ENCODE measurements at places on chromosomes 3 and 15. TPM values are rescaled to one million over a fixed set of nuclear protein-coding genes. Genes with fewer than 3 reads are reported as not detected.

DNA sequence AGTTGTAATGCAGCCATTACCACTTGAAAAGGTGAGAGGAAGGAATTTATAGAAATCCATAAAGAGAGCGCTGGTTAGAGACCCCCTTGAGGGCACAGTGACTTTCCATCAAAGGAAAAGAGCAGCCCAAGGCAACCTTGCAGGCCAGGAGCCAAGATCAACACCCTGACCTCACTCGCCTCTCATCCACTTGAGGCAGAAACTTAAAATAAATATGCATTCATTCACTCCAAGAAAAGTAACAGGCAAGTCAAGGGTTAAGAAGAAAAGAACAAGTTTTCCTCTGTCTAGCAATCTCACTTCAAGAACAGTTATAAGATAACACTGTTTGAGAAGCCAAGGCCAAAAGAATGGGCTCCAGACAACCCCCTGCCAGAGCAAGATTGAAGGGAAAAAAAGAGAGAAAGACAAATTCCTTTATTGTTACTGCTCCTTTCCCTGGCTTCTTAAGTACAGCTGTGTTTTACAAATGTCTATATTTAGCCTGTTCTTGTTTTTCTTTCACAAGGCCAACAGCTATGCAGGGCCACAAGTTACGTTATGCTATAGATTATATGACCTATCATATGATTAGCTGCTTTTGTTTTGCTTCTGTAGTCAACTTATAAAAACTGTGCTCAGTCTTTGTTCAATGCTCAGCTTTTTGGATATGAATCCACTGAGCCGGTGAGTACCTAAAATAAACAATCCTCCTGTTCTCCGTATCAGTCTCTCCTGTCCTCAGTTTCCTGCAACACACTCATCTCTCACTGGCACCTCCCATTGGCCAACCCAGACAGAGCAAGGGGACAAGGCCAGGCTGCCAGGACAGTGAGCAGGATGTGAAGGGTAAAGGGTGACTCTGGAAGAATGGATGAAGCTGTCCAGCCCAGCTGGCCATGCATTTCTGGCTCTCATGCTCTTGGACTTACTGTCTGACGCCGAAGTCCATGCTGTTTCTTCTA lies 15.8 kb upstream of the SSUH2 start:
- H3K4me3 ChIP-seq, result peak overlapping the region; percentile 26
- peak overlapping the region; percentile 94 for H3K27ac ChIP-seq

DNA sequence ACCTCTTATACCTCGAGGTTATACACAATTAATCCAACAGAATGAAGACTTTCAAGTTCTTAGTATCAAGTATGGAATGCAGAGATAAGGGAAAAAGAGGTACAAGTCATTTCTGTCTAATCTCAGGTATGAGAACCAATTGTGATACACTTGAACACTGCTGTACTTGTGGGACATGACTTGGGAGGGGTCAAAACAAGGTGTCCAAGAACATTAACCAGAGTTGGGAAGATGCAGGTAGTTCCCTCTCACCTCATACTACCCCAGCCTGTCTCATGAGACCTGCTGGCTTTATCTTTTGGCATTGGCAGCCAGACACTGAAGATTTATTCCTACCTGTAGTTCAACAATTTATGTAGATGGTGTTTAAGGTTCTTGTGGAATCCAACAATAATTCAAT lies 209.7 kb downstream of the NR1D2 start:
- no peaks in the 10 kb centered on the region for H3K36me3 ChIP-seq
- H3K27ac ChIP-seq, result no peak overlapping the region
- H3K4me3 ChIP-seq, result no peak overlapping the region
- peaks cover 15% of the 10 kb centered on the region for H3K4me1 ChIP-seq

MKRN3 gene
- total RNA-seq, result not detected

DNA sequence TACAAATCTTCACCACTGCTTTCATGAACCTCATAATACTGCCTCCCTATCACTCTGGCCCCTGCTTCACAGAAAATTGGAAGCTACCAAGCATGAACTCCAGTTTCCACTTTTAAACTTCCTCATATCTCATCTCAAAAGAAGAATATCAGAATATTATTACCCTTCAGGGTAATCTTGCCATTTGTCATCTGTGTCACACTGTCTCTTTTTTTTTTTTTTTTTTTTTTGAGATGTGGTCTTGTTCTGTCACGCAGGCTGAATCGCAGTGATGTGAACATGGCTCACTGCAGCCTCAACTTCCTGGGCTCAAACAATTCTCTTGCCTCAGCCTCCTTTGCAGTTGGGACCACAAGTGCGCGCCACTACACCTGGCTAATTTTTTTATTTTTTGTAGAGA lies 80.4 kb upstream of the TCF12 start:
- DNase-seq, result no peak
- peaks cover 52% of the 10 kb centered on the region for H3K4me1 ChIP-seq
- peak overlapping the region; percentile 15 for H3K27ac ChIP-seq

All from chondrocyte (in vitro differentiated cells).